ENCODE measurements at places on chromosomes 2 and 18.

- DNase-seq = no peak
These were observed 18.3 kb downstream of the FHL2 start for GRCh38 chr2:105380432-105381100.

GRCh38 chr2:157024129-157024528 is 233.4 kb upstream of the GALNT5 start:
- no peak for DNase-seq

GRCh38 chr2:106076941-106077340 is 117.2 kb downstream of the UXS1 start:
- DNase-seq = no peak

DNA sequence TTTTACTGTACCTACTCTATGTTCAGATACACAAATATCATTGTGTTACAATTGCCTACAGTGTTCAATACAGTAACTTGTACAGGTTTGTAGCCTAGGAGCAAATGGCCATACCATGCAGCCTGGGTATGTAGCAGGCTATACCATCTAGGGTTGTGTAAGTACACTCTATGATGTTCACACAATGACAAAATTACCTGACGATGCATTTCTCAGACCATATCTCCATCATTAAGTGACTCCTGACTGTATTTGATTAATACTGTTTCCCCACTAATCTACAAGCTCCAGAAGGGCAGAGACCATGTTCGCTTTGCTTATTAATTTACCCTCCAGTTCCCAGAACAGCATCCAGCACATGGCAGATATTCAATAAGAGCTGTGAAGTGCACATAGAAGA is 372.2 kb downstream of the METTL4 start:
- DNase-seq = no peak

DNA sequence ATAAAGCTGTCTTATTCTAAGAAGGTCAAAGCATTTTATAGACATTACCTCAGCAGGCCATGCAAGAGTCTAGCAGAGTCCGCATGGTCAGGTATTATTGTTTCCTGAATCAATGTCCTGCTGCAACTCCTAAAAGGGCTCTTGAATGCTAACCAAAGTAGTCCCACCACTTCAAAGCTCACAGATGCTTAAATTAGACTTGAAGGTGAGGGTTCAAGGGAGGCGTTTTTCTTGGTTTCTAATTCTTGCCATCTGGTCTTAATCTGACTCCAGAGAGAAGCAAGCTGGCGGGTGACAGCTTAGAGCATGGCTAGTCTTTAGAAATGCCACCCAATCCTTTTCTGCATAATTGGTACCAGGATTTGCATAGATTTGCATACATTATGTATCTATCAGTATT is 226.3 kb downstream of the MREG start:
- DNase-seq = no peak

DNA sequence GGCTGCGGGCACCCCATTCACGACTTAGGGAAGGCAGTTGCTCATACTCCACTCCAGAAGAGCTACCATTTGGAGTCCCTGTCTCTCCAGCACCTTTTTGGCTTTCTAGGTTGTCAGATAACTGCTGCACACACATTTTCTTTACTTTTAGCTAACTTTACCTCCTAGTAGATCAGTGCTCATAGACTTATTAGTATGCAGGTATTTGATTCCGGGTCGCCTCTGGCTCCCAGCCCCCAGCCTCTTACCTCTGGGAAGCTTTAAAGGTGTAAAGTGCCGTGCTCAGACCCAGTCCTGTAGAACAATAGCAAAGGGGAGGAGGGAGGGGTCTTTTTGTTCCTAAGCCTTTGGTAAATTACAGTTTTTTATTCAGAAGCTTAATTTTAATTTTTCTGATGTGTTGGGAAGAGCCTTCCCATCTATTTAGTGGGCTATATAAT is 102.9 kb downstream of the SPTBN1 start:
- peak; percentile 75 for DNase-seq

- DNase-seq = no peak
These were observed 236.5 kb downstream of the BCL2 start for GRCh38 chr18:63083020-63083531.

DNA sequence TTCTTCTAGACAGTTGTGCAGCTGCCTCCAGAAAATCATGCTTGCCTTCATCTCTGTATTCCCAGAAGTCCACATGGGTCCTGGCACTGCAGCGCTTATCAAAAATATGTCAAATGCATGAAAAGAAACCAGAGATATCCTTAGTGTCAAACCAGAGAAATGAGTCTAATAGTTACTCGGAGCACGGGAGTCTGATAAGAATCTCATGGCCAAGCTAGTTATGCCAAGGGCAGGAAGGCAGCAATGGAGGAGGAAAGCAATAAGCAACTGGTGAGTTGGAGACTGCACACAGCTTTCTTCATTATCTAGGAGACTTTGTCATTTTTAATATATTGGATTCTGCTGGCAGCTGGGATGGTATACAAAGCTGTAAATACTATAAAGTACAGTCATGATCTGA is 38.6 kb downstream of the TRIB2 start:
- DNase-seq = no peak

GRCh38 chr2:75466708-75467311 is 93.9 kb downstream of the EVA1A start:
- peak; percentile 41 for DNase-seq

- no peak for DNase-seq
These were observed 47.6 kb downstream of the RPL37A start for GRCh38 chr2:216546241-216546640.

DNA sequence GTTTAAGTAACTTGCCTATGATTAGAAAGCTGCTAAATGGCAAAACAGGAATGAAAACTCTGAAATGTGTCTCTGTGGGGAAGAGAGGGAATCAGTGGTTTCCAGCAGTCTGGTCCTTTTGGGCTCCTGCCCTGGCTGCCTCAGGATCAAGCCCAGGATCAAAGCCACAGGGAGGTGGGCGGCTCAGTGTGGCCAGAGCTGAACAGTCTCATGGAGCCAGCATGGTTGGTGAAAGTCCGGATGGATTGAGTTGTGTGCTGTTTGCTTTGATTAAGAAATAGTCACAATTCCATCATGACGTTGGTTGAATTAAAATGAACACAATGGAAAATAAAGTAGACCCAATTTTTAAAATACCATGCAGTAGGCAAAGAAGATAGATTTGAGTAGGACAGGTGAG is 344.2 kb downstream of the LPIN1 start:
- no peak for DNase-seq

- DNase-seq = no peak
These were observed 86.7 kb upstream of the ATP8B1 start for GRCh38 chr18:57889841-57890240.

- peak; percentile 15 for DNase-seq
These were observed 80.9 kb downstream of the MGAT5 start for GRCh38 chr2:134334542-134335353.

DNA sequence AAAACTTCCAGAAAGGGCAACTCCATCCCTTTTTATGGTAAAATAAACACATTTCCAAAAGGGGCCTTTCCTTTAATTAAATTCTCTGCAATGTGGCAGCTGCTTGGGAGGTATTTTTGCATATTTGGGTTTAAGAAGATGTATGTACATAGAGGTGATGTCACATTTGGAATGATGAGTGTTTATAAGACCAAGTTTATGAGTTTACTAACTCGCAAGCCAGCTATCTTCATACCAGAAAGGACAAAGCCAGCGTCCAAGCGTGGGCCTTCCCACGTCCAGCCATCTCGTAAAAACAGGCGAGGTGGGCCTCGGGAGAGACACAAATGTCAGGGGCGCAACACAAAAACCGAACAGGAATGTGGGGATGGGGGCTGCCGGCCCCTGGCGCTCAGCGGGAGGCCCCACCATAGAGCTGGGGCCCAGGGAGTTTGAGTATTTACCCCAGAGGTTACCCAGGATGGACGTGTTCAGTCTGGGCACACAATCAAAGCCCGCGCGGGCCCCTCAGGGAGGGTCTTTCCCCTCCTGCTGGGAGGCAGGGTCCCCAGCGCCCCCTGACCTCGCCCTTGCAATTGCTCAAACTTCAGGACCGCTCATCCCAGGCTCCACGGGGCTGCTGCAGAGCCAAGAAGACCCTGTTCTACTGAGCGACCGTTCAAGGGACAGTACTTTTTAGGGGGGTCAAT is 137.3 kb downstream of the TWIST2 start:
- DNase-seq = no peak

GRCh38 chr2:3146175-3146574 is 231.4 kb downstream of the EIPR1 start:
- DNase-seq = no peak

GRCh38 chr2:217273851-217274250 is 414.0 kb upstream of the TNP1 start:
- no peak for DNase-seq

DNA sequence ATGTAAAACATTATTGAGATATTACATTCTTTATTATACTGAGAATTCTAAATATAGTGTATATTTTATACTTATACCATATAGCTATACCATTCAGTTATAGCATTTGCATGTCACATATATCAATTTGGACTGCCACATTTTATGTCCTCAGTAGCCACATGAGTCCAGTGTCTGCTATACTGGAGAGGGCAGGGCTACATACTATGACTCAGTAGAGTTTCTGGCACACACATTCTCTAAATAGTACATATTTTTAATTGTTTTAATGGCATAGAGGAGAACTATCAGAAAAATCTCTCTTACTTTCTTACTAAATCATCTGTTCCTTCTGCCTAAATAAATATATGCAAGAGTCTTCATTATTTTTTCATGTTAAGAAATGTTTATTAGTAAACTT is 55.4 kb upstream of the COL5A2 start:
- DNase-seq = no peak

DNA sequence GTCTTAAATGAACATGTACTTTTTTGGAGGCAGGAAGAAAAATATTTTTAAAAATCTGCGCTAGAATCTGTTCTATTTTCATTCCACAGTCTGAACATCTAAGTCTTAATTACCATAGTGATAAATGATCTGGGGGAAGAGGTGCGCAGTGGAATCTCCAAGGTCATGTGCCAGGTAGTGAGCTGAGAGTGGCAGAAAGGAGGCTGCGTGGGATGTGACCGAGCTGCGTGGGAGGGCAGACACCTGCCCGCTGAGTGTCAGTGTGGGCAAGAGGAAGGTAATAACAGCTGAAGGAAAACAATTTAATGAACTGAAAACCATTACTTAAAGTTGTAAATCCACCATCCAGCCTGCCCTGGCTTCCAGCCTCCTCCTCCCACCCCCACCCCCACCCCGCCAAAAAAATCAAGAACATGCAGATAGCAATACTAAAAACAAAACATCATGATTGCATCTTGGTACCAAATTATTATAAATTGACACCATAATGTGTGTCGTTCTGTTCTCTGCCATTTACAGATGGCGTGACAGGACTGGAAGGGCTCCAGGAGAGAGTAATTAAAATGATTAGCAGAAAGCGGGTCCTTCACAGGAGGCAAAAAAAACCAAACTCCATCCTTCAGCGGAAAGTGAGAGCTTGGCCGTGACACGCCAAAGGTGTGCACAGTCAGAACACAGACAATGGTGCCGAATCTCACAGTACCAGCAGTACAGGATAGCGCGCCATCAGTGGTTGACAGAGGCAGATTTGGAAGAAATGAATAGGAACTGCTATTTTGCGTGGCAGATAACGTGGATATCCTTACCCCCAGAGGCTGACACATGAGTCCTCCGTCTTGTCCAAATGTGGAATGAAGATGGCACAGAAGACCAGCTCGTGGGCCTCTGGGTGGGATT is 11.4 kb upstream of the DTNB start:
- DNase-seq = no peak

GRCh38 chr2:208224802-208225201 is 30.1 kb downstream of the IDH1 start:
- no peak for DNase-seq

GRCh38 chr2:139142252-139142880 is 362.2 kb upstream of the NXPH2 start:
- no peak for DNase-seq

DNA sequence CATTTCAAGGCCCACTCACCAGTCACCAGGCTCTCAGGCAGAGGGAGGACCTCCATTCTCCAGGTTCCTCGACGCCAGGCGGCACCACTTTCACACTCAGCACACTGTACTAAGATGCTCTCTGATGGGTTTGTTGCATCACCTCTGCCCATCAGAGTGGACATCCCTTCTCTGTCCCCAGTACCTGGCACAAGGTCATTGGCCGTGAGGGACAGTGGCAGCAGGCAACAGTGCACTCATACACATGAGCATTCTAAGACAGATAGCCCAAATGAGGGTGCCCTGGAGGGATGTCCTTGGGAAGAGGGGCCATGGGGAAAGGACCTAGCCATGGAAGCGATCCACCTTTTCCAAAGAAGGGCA is 3.0 kb upstream of the ADRA2B start:
- DNase-seq = no peak

DNA sequence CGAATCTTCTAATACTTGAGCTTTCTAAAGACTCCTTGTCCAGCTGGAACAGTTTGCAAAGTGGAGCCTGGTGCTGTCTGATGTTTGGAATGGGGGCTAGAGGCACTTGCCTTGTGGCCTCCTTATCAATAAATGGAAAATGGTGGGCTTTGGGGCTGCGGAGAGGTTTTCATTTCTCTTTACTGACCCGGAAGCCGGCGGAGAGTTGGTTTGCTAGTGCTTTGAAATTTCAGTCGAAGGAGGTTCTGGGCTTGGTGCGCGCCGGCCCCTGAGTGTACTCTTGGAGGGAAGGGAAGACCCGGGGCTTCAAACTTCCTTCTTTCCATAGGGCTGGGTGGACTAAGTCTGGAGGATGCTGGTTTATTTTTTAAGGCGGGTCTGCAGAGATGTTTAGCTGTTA is 714 bp downstream of the RPIA start:
- no peak for DNase-seq

DNA sequence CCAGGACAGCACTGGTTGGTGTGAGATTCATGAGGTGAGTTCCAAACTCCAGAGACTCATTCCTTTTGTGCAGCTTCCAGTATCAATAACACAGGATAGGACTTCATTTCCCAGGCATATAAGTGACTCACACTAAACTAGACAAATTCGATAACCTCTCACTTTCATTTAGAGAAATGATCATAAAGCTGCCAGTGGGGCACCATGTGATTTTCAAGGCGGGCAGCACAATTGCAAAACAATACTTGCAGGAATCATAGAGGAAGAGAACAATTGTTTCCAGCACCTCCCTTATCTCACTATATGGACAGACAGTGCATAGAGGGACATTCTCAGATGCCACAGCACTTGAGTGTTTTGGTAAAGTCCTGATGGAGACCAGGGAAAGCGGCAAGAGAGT is 31.3 kb upstream of the DNAH7 start:
- no peak for DNase-seq

DNA sequence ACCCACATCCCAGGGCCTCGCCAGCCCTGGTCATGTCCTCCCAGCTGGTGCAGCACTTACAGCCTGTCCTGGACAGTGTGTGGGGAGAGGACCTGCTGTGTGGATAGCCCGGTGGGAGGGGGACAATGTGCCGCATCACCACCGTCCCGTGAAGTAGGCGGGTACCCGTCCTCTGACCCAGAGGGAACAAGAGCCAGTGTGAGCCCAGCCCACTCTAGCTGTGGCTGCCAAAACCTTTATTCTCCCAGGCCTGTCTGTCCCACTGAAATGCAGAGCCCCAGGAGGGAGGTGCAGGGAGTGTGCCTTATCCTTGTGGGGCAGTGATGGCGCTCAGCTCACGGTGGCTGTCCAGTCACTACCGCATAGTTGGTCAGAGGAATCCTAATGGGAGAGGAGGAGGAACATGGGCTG is 1.7 kb downstream of the TRAF3IP1 start:
- DNase-seq = no peak

- no peak for DNase-seq
These were observed 119.4 kb downstream of the TWIST2 start for GRCh38 chr2:238967031-238967977.
